Stimulated activated CD8-positive, alpha-beta memory T cell treated with anti-CD3 and anti-CD28 coated beads, Interleukin-7, amount 100 ng/mL, for 1 hour (primary cell): ENCODE measurements at places on chromosomes 12 and 14.

- DNase-seq, result no peak
Measured at GRCh38 chr12:116955382-116956021, 44.8 kb downstream of the FBXW8 start.

- no peak for DNase-seq
Measured at GRCh38 chr14:105430565-105430964, 10.9 kb downstream of the MTA1 start.

DNA sequence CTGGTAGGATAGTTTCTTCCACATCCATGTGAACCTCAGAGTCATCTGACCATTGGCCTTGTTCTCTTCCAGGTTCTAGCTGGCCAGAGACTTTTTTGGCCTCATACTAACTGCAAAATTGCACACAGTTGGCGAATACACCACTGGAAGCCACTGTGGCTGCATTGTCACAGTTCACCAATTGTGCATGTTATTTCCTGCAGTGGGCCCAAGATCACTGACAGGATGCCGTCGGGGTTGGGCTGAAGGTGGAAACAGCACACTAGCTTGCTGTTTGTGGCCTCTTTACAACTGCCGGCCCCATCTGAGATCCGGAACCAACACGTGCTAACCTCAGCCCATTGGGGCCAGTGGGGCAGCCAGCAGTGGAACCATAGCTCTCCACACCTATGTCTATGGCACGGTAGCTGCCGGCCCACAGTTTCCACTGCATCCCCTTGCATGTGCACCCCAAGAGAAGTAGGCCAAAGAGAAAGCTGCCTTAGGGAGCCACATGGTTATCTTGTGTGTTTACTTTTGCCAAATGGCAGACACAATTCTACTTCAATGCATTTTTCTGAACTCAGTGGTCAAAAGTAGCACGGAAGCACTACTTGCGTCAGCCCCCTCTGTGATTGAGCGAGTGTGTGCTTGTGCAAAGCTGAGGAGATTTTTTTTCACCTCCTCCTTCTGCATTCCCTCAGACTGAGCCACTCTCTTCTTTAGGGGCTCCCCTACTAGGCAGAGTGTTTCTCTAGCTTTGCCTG is 464.0 kb downstream of the RAD51B start:
- peak; percentile 23 for DNase-seq

- DNase-seq, result no peak
Measured at GRCh38 chr12:109444259-109444658, 32.8 kb downstream of the KCTD10 start.

DNA sequence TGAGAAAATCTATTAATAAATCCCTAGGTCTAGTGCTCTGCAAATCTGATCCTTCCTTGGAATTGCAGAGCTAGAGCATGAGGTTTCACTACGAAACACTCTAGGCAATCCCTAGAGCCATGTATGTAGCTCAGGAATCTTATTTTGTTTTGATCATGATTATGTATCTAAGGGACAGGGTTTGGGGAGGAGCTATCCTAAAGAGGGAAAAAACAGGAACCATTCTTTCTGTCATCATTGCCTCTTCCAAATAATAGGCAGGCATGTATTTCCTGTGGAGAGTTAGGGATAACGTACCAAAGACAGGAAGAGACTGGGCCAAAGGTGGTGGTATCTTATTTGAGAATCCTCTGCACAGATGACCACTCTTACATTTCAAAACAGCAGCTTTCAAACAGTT is 88.8 kb upstream of the GTF2A1 start:
- no peak for DNase-seq

DNA sequence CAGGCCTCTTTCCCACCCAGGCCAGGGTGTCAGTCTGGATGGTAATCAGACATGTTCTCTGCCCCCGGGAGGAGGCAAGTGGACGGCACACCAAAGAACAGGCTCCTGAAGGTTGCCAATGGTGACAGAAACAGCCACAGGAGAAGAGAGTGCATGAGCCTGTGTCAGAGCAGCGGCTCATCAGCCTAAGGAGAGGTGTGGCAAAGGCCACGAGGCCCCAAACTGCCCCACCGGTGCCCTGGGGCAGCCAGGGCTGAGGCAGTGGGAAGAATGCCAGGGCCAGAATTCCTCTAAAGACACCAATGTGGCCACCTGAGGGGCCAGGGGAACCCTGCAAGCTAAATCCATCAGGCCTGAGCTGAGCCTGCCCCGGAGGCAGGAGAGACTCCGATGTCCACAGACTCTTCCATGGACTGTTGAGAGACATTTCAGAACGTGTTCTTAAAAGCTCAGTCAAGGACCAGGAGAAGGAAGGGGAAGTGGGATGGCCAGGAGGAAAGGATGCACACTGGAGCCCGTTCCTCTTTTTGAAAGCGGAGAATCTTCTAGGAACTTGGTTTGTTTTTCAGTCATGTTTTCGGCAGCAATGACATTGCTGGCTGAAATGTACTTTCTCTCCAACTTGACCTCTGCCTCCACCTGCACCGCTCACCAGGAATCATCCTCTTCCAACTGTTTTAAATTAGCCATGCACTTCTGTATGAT is 176.3 kb upstream of the FKBP4 start:
- no peak for DNase-seq

DNA sequence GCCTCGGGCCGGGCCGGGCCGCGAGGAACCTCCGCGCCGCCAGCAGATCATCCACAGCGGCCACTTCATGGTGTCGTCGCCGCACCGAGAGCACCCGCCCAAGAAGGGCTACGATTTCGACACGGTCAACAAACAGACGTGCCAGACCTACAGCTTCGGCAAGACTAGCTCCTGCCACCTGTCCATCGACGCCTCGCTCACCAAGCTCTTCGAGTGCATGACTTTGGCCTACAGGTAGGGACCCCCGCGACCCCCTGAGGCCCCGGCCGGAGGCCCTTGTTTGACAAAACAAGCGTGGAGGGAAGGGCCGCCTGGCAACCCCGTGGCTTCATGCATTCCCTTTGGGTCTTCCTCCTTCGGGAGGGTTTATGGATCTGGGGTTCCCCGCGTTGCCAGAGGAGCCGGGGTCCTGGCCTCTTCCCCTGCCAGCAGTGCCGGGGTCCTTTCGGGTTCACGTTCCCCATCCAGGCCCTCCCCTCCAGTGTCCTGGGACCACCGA is 526 bp downstream of the MLXIP start:
- DNase-seq, result no peak

GRCh38 chr14:102279282-102279681 is 25.7 kb downstream of the MOK start:
- no peak for DNase-seq

DNA sequence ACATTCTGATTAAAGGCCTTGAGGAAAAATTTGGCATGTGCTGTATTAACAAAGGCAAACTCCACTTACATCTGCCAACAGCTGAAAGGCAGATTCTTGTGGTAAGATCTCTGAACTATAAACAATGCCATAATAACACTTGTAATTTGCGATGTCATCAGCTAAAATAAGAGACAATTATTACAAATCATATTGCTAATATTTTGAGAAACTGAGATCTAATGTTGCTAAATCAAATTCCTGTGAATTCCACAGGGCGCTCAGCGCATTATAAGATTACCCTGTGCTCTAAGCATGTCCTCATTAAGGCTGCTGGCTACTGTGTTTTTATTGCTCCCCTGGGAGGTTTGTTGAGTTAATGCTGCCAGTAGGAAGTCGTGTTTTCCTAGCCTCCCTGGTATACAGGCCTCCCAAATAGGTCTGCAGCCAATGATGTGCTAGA is 244.8 kb downstream of the DACT1 start:
- no peak for DNase-seq

DNA sequence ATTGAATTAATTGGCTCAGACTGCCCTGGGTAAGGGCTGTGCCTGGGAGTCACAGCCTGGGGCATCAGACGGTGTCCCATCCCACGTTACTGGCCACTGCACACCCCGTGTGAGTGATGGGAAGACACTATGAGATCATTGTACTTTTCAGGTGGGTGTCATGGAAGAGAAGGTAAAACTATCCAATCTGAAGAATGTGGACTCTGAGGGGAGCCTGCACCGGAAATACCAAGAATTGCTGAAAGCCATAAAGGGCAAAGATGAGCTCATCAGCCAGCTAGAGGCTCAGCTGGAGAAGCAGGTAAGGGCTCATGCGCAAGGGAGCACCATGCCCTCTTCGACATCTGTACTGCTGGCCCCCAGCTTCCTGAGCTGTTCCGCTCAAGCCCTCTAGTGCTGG is 24.0 kb downstream of the PLEKHH1 start:
- no peak for DNase-seq

DNA sequence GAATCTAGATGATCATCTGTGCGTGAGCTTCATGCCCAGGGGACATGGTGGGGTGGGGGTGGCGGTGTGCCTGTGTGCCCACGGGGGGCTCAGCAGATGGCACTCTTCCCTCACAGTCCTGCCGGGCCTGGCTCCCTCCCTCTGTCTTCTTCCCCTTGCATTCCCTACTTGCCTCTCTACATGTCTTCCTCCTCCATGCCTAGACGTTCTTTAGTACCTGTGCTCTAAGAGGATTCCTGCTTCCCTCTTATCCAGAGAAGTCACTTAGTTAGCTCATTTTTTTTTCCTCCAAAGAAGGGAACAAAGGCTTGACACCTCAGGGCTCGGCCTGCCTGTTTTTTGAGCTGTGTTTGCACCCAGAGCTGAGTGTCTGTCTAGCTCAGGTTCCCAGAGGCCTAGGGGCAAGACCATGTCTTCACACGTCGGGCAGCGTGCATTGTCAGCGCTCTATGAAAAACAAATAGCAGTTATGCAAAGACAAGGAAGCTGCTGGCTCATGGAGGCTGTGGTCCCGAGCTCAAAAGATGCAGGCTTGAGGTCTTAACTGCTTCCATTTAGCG is 48.8 kb downstream of the NINJ2 start:
- no peak for DNase-seq
